Mammary epithelial cell (primary cell): ENCODE measurements at places on chromosomes 11 and 22. TPM values are rescaled to one million over a fixed set of nuclear protein-coding genes. Genes with fewer than 3 reads are reported as not detected.

DNA sequence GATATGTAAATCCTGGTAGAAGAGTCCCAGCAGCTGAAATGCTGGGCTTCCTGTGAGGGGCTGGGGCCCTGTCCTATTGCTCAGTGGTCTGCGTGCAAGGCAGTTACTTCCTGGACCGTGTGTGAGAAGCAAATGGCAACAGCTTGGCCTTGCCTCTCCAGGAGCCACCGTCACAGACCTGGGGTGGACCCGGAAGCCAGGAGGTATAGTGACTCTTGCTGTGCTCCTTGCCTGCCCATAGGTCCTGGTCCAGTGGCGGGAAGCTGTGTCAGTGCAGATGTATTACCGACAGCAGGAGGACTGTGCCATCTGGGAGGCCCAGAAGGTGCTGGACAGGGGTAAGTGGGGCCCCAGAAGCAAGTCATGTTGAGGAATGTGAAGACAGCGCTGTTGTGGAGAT, 54.3 kb downstream of the PISD start:
- no peak for DNase-seq

- DNase-seq: peak; percentile 96
Measured at GRCh38 chr22:31055635-31056159, 25.4 kb upstream of the SMTN start.

Gene RIMBP3B
- total RNA-seq: not detected in 2 replicates

GRCh38 chr11:255176-255575, 18.4 kb downstream of the PSMD13 start:
- no peak for DNase-seq

Gene ACRV1
- total RNA-seq: not detected

Gene TBX10
- total RNA-seq: not detected in 2 replicates

DNA sequence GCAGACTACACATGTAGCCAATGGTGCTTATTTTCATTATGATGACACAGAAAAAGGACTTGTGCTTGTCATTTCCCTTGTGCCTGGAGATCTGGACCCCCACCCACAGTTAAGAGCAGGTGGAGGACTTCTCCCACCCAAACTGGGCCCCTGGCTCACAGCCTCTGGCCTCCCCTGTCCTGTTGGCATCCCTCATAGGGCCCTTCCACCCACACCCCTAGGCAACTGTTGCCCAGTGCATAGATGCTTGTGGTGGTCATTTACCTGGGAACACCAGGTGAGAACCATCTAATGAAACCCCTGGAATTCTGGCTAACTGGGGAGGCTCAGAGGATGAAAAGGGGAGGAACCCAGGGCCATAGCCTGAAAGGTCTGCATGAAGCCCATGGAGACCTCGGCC, 355.9 kb downstream of the BUD13 start:
- DNase-seq: no peak

DNA sequence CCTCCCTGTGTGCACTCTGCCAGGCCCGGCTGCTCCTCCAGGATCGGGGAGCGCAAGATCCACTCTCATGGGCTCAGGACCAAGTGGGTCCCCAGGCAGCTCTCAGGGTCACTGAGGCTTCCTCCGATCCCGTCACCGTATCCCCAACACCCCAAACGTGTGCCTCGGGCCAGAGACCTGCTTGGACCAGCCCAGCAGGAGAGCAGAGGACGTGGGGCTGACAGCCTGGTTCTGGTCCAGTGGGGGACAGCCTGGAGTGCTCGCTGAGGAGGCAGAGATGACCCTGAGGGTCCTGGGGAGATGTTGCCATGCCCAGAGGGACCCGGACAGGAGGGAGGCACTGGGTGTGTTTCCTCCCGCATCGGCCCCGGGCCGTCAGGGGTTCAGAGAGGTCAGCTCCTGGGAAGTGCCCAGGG, 1402.6 kb downstream of the BRD1 start:
- no peak for DNase-seq

DNA sequence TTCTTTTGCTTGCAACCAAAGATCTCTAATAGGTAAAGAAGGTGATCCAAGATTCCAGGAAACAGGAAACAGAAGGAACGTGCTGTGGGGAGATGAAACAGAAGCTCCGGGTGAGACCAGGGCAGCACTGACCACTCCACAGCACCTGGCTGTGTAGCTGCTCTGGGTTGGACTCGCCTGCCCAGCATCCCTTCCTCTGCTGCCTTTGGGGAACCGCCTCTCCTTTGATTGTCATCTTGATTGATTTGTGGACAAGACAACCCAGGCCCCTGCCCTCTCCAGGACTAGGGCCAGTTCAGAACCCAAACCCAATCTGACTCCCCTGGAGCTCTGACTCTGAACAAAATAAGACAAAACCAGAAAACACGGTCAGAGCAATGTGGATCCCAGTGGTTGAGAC, 14.7 kb upstream of the APOBEC3A start:
- no peak for DNase-seq

- DNase-seq: no peak
Measured at GRCh38 chr22:45180146-45180679, 16.5 kb downstream of the NUP50 start.

- no peak for DNase-seq
Measured at GRCh38 chr11:65086809-65087208, 2.8 kb downstream of the ZFPL1 start.

DNA sequence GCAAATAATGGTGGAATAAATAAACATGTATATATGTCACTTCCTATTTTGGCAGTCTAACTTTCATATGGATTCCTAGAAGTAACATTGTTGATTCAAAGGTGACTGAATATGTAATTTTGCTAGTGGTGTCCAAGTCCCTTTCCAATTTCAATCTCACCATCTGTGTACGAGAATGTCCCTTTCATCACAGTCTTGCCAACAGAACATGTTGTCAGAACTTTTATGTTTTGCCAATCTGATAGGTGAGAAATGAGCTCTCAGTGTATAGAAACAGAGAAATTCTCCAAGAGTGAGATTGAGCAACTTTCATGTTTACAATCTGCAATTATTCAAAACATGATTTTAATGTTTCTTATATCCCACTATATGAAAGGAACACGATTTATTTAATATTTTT, 167.5 kb downstream of the CNTN5 start:
- DNase-seq: no peak

GRCh38 chr22:25402160-25402500, 162.3 kb upstream of the GRK3 start:
- no peak for DNase-seq

- DNase-seq: no peak
Measured at GRCh38 chr11:25910086-25910485, 421.8 kb upstream of the ANO3 start.

- no peak for DNase-seq
Measured at GRCh38 chr11:59189986-59190385, 18.1 kb downstream of the DTX4 start.
